Central memory CD8-positive, alpha-beta T cell (primary cell): ENCODE measurements at places on chromosomes 4 and X.
A peak's percentile ranks its signal among the peaks of the same experiment; 100 is the strongest.

- peaks cover 2% of the 10 kb centered on the region for H3K36me3 ChIP-seq
- no peak overlapping the region for H3K4me3 ChIP-seq
- no peak for DNase-seq
Measured at GRCh38 chr4:54852602-54853001, 194.8 kb downstream of the KIT start.

DNA sequence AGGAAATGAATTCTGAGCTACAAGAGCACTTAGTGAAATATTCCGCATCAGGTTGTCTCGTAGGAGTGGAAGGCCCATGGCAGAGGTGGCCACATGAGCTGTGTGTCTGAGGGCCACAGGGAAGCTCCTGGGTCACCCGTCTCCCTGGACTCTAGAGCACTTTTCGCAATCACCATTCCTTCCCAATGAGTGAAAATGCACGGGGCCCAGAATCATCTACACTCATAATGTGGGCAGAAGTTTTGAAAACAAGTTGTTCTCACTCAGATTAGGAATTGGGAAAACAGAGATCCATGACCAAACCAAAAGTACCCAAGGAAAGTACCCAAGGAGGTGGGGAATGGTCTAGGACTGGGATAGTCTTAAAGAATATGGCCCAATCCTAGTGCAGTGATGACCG lies 94.4 kb downstream of the SCD5 start:
- H3K4me3 ChIP-seq: no peak overlapping the region
- no peak overlapping the region for H3K27ac ChIP-seq
- no peaks in the 10 kb centered on the region for H3K27me3 ChIP-seq
- peaks cover 2% of the 10 kb centered on the region for H3K36me3 ChIP-seq

GRCh38 chr4:18691431-18692200 lies 670.1 kb upstream of the LCORL start:
- no peak for DNase-seq
- H3K4me3 ChIP-seq: no peak overlapping the region
- no peaks in the 10 kb centered on the region for H3K4me1 ChIP-seq
- H3K27me3 ChIP-seq: no peaks in the 10 kb centered on the region
- no peaks in the 10 kb centered on the region for H3K36me3 ChIP-seq

- no peaks in the 10 kb centered on the region for H3K4me1 ChIP-seq
- no peaks in the 10 kb centered on the region for H3K27me3 ChIP-seq
- DNase-seq: no peak
- H3K36me3 ChIP-seq: no peaks in the 10 kb centered on the region
- H3K4me3 ChIP-seq: no peak overlapping the region
Measured at GRCh38 chr4:156767911-156768415, 203.6 kb downstream of the PDGFC start.

GRCh38 chr4:7788694-7789425 lies 150.8 kb downstream of the AFAP1 start:
- peaks cover 19% of the 10 kb centered on the region for H3K36me3 ChIP-seq
- H3K27ac ChIP-seq: no peak overlapping the region
- H3K4me3 ChIP-seq: no peak overlapping the region
- H3K4me1 ChIP-seq: peaks cover 6% of the 10 kb centered on the region
- no peaks in the 10 kb centered on the region for H3K27me3 ChIP-seq

DNA sequence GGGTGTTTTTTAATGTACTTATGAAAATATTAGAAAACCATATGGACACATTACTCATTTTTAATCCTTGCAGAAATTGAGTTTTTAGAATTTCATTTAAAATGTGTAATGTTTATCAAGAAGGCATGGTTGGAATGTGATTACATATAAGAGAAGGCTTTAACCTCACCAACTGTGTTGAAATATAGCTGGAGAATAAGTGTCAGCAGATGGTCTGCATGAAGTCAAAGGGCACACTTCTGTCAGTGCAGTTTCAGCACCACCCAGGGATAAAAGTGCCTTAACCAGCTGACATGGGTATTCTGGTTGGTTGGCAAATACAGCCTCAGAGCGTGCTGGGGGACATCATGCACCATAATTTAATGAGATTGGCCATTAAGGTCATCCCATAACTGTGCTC lies 21.2 kb upstream of the ANTXR2 start:
- peaks cover 29% of the 10 kb centered on the region for H3K27me3 ChIP-seq
- H3K4me1 ChIP-seq: no peaks in the 10 kb centered on the region
- peaks cover 2% of the 10 kb centered on the region for H3K36me3 ChIP-seq
- H3K4me3 ChIP-seq: no peak overlapping the region
- DNase-seq: no peak
- H3K27ac ChIP-seq: no peak overlapping the region

- H3K4me1 ChIP-seq: peaks cover 5% of the 10 kb centered on the region
- DNase-seq: no peak
- H3K36me3 ChIP-seq: peaks cover 16% of the 10 kb centered on the region
- H3K4me3 ChIP-seq: no peak overlapping the region
Measured at GRCh38 chrX:10120331-10120730, 36.4 kb upstream of the CLCN4 start.

GRCh38 chrX:54991706-54992105 lies 2.3 kb downstream of the PFKFB1 start:
- DNase-seq: no peak
- H3K27me3 ChIP-seq: no peaks in the 10 kb centered on the region
- no peaks in the 10 kb centered on the region for H3K36me3 ChIP-seq
- no peak overlapping the region for H3K4me3 ChIP-seq

- no peak overlapping the region for H3K4me3 ChIP-seq
- no peaks in the 10 kb centered on the region for H3K36me3 ChIP-seq
- peaks cover 5% of the 10 kb centered on the region for H3K27me3 ChIP-seq
- no peak for DNase-seq
- no peak overlapping the region for H3K27ac ChIP-seq
Measured at GRCh38 chr4:183909801-183910200, 4.7 kb downstream of the STOX2 start.

GRCh38 chrX:117996918-117997480 lies 119.6 kb downstream of the KLHL13 start:
- H3K27me3 ChIP-seq: no peaks in the 10 kb centered on the region
- no peaks in the 10 kb centered on the region for H3K4me1 ChIP-seq
- H3K27ac ChIP-seq: no peak overlapping the region
- DNase-seq: no peak

GRCh38 chr4:14650127-14650526 lies 352.2 kb upstream of the CPEB2 start:
- H3K36me3 ChIP-seq: no peaks in the 10 kb centered on the region
- H3K4me1 ChIP-seq: no peaks in the 10 kb centered on the region
- H3K27me3 ChIP-seq: no peaks in the 10 kb centered on the region
- DNase-seq: no peak
- H3K27ac ChIP-seq: no peak overlapping the region

DNA sequence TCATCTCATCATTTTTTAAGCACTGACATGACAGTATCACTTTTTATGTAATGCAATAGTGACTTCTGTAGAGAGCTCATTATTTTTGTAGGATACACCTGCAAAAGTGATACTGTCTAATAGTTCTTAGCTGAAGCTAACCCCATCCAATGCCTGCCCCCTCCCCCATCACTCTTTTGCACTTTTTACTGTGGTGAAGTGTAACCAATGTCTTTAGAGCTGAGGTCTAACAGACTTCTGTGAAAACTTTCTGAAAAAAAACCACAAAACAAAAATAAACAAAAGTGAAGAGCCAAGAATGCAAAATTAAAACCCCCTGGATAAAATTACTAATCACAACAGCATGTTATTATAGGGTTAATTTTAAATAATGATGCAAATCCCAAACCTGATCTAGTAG lies 301.1 kb downstream of the ANK2 start:
- no peak overlapping the region for H3K27ac ChIP-seq
- H3K4me3 ChIP-seq: no peak overlapping the region
- peaks cover 27% of the 10 kb centered on the region for H3K4me1 ChIP-seq

DNA sequence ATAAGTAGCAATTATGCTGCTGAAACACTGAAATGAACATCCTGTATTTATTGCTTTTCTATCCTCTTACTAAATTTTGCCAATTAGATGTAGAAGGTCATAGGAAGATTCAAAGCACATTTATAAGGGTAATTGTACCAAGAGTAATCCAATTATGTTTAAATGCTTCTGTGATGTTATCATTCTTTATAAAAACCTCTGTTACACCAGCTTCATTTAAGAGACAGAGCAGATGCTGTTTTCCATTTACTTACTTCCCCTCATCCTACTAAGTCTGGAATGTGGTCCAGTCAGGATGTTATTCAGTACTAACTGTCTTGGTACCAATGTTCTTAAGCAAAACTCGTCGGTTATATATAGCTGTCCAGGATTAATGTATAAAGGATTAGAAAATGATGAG lies 539.6 kb downstream of the PDHA2 start:
- DNase-seq: no peak
- no peak overlapping the region for H3K4me3 ChIP-seq
- no peaks in the 10 kb centered on the region for H3K36me3 ChIP-seq
- H3K4me1 ChIP-seq: no peaks in the 10 kb centered on the region
- H3K27ac ChIP-seq: no peak overlapping the region

DNA sequence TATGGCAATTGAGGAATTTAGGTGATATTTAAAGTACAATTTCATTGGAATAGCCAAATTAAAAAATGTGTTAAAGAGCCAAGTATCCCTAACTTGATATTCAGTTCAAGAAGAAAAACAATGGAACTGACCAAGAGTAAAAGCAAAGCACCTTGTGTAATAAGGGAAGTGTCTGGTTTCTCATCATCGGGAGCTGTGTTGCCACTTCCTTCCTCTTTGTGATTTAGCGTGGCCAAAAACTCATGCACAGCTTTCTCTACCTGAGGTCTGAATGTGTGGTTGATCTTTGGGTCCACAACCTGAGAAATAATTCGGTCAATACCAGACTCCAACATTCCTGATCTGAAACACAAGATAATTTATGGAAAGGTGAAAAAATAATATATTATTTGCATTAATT lies 12.4 kb downstream of the BOD1L1 start:
- no peak overlapping the region for H3K4me3 ChIP-seq
- H3K4me1 ChIP-seq: peaks cover 23% of the 10 kb centered on the region
- H3K27ac ChIP-seq: peak overlapping the region; percentile 1
- DNase-seq: no peak

DNA sequence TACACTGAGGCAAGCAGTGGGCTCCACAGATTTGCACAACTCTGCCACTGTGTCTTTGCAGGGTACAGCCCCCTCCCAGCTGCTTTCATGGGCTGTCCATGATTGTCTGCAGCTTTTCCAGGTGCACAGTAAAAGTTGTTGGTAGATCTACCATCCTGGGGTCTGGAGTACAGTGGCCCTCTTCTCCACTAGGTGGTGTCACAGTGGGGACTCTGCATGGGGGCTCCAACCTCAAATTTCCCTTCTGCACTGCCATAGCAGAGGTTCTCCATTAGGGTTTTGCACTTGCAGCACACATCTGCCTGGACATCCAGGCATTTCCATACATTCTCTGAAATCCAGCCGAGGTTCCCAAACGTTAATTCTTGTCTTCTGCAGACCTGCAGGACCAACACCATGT lies 1002.3 kb downstream of the FAM133A start:
- H3K27me3 ChIP-seq: no peaks in the 10 kb centered on the region
- no peak overlapping the region for H3K4me3 ChIP-seq
- no peak overlapping the region for H3K27ac ChIP-seq
- no peaks in the 10 kb centered on the region for H3K4me1 ChIP-seq
- H3K36me3 ChIP-seq: no peaks in the 10 kb centered on the region

DNA sequence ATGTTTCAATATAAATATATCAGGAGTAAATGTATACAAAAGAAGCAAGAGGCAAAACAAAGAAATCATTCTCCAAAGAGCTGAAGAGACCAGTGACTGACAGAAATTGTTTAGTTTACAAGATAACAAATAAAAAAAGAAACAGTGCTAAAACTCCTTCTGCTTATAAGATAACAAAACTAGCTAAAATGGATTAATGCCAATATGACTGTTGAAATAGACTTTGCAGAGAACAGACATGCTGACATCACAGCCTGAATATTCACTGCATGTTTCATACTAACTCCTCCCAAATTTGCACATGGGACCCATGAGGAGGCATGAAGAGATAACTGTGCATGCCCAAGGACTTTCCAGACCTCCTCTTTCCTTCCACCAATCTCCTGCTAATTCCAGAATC lies 6.2 kb upstream of the GABRA4 start:
- peaks cover 35% of the 10 kb centered on the region for H3K27me3 ChIP-seq
- H3K27ac ChIP-seq: no peak overlapping the region
- no peaks in the 10 kb centered on the region for H3K4me1 ChIP-seq
- no peak for DNase-seq

- H3K4me1 ChIP-seq: no peaks in the 10 kb centered on the region
- no peak overlapping the region for H3K27ac ChIP-seq
- peaks cover 4% of the 10 kb centered on the region for H3K27me3 ChIP-seq
- DNase-seq: no peak
- H3K4me3 ChIP-seq: no peak overlapping the region
Measured at GRCh38 chr4:48225368-48226141, 44.1 kb downstream of the TEC start.

DNA sequence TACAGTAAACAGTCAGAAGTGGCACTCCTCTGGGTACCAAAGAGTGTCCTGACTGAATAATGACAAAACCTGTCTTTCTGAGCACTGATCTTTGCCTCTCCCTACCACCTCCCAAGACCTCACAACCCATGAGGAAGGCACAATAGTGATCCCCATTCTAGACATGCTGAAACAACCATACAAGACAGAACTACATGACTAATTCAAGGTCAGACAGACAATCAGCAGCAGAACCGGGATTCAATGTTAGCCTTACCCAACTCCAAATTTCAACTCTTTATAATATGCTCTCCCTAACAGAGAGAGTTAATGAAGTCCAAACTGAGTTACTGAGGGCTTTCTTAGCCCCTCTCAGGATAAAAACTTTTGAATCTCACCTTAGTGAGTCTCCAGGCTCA lies 71.0 kb downstream of the IRF2 start:
- H3K27ac ChIP-seq: peak overlapping the region; percentile 45
- no peaks in the 10 kb centered on the region for H3K27me3 ChIP-seq
- H3K4me3 ChIP-seq: no peak overlapping the region

- no peaks in the 10 kb centered on the region for H3K4me1 ChIP-seq
- H3K27ac ChIP-seq: no peak overlapping the region
- DNase-seq: no peak
- no peaks in the 10 kb centered on the region for H3K36me3 ChIP-seq
- no peak overlapping the region for H3K4me3 ChIP-seq
Measured at GRCh38 chr4:185685804-185686203, 126.2 kb downstream of the SORBS2 start.

DNA sequence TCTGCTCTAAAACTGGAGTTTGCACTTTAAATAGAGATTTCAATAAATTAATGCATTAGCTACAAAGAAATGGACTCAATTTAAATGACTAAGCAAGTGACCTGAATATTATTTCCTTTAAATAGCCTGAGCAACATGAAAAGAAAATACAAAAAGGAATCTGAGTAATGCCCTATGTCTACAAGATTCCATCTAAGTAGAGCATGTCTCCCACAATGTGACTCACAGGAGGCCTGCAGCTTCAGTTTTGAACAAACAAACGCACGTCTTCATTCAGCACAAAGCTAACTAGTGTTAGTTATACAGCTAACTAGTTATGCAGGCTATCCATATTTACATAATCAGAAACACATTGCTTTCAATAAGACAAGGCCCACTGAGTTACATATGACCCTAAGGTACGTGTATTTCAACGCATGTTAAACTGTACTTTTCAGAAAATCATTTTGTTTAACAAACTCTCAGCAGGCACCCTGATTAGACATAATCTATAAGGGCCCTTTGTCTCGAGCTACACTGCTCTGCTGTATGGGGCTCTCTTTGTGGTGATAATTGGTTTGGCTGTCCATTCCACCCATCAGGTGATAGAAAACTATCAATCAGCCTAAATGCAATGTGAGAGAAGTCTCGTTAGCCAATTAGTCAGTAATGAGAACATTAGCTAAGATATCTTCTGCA lies 116.5 kb downstream of the MAML3 start:
- no peak for DNase-seq
- no peaks in the 10 kb centered on the region for H3K4me1 ChIP-seq
- H3K4me3 ChIP-seq: no peak overlapping the region
